ENCODE measurements at places on chromosomes 5 and 9. TPM values are rescaled to one million over a fixed set of nuclear protein-coding genes. Genes with fewer than 3 reads are reported as not detected.

GRCh38 chr5:109186759-109187158, 223.0 kb downstream of the PJA2 start:
- DNase-seq = no peak

DNA sequence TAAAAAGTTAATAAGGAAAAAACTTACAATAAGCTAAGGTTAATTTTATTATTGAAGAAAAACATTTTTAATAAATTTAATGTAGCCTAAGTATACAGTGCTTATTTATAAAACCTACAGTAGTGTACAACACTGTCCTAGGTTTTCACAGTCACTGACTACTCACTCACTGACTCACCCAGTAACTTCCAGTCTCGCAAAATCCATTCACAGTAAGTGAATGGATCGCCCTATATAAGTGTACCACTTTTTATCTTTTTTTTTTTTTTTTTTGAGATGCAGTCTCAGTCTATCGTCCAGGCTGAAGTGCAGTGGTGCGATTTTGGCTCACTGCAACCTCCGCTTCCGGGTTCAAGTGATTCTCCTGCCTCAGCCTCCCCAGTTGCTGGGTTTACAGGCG, 47.7 kb downstream of the FNIP1 start:
- no peak for DNase-seq

- DNase-seq = no peak
These were observed 18.2 kb downstream of the NR2F1 start for GRCh38 chr5:93601071-93601801.

GRCh38 chr5:39515881-39516280, 91.1 kb upstream of the DAB2 start:
- no peak for DNase-seq

- DNase-seq = no peak
These were observed 86.2 kb upstream of the HSPA9 start for GRCh38 chr5:138661291-138661960.

GRCh38 chr5:569868-570361, 42.2 kb upstream of the CEP72 start:
- no peak for DNase-seq

- DNase-seq = no peak
These were observed 228.7 kb downstream of the TLE1 start for GRCh38 chr9:81460693-81461092.

DNA sequence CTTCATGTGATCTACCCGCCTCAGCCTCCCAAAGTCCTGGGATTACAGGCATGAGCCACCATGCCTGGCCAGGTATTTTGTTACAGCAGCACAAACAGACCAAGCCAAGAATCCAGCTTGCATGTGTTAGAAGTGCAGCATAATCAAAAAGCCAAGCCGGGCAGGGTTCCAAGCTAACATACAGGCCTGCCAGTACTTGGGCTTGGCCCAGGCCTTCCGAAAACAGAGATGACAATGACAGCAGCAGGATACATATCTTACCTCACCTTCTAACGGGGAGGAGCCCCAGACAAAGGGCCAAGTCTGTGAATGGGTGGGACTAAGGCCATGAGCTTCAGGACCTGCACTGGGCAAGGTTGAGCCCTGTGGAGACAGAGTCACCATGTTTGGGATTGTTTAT, 91.4 kb upstream of the ZNF462 start:
- DNase-seq = no peak

WNT8A gene
- polyA plus RNA-seq = not detected

ANKRD31 gene
- polyA plus RNA-seq = 0.55 TPM

PCDHGA2 gene
- not detected for polyA plus RNA-seq

CATSPER3 gene
- not detected for polyA plus RNA-seq

NR5A1 gene
- not detected for polyA plus RNA-seq

GRIN1 gene
- polyA plus RNA-seq = not detected

All from naive thymus-derived CD8-positive, alpha-beta T cell (primary cell).